ENCODE measurements at places on chromosomes 12 and 14.
A peak's percentile ranks its signal among the peaks of the same experiment; 100 is the strongest.

DNA sequence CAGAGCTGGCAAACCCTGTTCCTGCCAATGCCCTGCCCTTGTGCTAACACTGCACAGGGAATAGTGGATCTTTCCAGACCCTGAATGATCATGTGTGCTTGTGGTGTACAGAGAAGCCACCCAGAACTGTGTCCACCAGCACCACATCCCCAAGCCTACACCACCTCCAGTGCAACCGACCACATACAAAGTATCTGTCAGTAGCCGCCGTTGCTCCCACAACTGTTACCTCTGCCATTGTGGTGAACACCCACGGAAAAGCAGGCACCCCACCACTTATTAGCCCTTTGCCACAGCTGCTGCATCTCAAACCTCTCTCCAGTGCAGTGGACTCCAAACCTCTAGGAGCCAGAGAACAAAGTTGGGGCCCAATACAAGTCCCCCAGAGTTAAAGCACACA is 1049.6 kb downstream of the TRHDE start:
- DNase-seq: no peak

- no peak for DNase-seq
These were observed 42.5 kb downstream of the DUSP6 start for GRCh38 chr12:89309815-89310214.

GRCh38 chr12:46109343-46110222 is 119.2 kb upstream of the SCAF11 start:
- DNase-seq: no peak

DNA sequence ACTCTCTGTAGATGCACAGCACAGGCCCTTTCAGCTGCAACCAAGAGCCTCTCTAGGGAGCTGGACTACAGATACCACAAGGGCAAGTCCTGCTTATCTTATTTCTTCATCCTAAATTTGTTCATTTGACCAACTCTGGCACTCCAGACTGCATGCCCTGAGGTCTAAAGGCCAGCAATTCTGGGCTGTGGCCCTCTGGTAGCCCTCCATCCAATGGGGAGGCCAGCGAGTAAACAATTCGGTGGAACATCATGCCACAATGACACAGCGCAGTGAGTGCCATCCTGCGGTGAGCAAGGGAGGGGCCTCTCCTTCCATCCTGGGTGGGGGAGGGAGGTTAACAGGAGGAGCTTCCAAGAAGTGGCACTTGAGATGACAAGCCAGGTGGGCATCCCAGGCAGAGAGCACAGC is 652 bp upstream of the SELPLG start:
- DNase-seq: peak; percentile 88

GRCh38 chr12:49923035-49923644 is 19.4 kb upstream of the FAIM2 start:
- DNase-seq: no peak

GRCh38 chr12:130978785-130979184 is 25.1 kb downstream of the ADGRD1 start:
- DNase-seq: no peak

GRCh38 chr12:131771965-131772364 is 56.2 kb upstream of the MMP17 start:
- no peak for DNase-seq

DNA sequence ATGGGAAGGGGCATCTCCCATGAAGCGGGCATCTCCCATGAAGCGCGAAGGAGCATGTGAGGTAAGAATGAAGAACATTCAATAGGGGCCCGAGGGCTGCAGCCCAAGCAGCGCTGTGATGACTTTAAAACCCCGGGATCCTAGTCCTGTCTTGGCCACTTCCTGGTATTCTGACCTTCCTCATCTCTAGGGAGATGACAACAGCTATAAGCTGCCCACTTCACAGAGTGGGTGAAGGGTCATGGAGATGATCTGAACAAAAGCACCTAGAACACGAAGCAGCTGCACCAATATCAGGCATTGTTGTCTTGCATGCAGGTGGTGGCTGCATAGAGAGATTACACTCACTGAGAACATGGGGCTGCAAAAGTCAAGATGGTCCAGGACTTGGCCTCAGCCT is 64.5 kb downstream of the SPTB start:
- DNase-seq: no peak

DNA sequence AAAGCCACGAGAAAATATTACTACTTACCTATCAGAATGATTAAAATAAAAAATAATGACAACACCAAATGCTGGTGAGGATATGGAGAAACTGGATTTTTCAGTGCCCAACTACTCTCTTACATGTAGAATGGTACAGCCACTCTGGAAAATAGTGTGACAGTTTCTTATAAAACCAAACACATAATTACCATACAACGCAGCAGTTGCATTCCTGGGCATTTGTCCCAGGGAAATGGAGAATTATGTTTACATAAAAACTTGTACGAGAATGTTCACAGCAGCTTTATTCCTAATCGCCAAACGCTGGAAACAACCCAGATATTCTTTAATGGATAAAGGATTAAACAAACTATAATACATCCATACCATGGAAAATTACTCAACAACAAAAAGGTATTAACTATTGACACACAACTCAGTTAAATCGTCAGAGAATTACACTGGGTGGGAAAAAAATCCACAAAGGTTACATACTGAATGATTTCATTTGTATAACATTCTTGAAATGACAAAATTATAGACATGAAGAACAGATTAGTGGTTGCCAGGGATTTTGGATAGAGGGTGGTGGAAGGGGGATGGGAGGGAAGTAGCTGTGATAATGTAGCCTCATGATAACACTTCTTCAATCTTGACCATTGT is 35.4 kb downstream of the TAOK3 start:
- DNase-seq: no peak

- no peak for DNase-seq
These were observed 1.1 kb downstream of the HOXC12 start for GRCh38 chr12:53955776-53956250.

DNA sequence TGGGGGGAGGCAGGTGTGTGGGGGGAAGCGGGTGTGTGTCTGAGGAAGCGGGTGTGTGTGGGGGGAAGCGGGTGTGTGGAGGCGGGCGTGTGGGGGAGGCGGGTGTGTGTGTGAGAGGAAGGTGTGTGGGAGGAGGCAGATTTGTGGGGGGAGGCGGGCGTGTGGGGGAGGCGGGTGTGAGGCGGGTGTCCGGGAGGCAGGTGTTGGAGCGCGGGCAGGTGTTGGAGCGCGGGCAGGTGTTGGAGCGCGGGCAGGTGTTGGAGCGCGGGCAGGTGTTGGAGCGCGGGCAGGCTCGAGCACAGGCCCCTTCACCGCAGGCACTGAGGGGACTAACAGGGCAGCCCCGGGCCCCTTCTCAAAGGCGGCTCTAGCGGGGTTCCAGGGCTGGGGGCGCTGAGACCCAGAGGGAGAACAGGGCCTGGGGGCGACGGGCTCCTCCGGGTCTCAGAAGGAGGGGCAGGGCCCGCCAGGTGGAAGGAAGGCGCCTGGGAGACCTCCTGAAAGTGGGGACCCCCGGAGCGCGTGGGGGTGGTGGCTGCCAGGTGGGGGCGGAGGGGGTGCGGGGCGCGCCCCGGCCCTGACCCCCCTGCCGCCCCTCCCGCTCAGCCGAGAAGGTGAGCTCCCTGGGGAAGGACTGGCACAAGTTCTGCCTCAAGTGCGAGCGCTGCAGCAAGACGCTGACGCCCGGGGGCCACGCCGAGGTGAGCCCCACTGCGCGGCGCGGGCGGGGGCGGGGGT is 3.2 kb downstream of the CRIP2 start:
- peak; percentile 78 for DNase-seq

GRCh38 chr12:72289633-72290032 is 17.5 kb downstream of the TRHDE start:
- no peak for DNase-seq

- DNase-seq: no peak
These were observed 634 bp upstream of the TMEM63C start for GRCh38 chr14:77180726-77181602.

- DNase-seq: no peak
These were observed 74.4 kb upstream of the CRY1 start for GRCh38 chr12:107167756-107168155.

DNA sequence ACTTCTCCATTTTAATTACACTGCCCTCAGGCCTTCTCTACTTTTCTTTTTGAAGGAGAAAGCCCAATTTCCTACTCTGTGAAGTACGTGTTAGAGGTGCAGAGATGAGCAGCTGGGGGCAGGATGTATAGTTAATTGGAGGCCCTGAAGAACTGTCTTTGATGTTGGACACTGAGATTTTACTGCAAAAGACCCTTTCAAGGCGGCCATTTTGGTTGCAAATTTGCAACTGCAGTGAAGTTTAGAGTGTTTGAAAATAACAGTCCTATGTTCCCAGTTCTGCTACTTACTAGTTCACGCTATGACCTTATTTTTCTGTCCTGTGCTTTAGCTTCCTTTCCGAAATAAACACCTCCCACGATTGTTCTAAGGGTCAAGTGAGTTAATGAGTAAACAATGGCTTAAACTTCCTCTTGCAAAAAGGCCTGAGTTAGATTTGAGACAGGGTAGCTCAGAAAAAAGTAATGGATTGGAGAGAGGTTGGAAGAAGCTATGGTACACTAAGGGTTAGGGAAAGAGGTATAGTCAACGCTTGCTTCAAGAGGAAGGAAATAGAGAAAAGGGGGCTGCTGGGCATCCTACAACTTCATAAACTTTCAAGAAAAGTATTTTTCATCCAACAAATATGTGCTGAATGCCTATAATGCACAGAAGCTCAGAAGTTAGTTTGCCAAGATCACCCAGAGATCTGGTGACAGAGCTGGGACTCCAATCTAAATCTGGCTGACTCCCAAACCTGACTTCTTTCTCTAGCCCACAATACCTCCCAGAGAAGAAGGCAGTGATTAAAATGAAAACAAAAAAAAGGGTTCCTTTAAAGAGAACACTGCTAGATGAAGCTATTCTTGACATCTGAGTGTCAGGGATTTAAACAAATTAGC is 26.4 kb upstream of the DICER1 start:
- DNase-seq: no peak

GRCh38 chr12:123599721-123600120 is 2.2 kb upstream of the DDX55 start:
- DNase-seq: no peak

DNA sequence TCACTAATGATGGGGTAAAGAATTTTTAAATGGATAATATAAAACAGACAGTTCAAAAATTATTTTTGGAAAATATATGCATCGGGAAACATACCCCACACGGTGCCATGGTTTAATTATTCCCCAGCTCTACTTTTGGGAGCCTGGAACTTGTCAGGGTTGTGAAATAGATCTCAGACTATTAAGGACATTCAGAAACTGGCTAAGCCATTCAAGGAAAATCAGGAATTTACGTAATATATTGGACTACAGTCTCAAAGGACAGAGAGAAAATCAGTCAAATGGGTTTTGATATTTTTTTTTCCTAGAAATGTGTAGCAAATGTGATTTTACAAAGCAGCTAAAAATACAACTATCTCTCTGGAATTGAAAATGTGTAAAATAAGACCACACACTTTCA is 57.6 kb upstream of the MON2 start:
- no peak for DNase-seq

DNA sequence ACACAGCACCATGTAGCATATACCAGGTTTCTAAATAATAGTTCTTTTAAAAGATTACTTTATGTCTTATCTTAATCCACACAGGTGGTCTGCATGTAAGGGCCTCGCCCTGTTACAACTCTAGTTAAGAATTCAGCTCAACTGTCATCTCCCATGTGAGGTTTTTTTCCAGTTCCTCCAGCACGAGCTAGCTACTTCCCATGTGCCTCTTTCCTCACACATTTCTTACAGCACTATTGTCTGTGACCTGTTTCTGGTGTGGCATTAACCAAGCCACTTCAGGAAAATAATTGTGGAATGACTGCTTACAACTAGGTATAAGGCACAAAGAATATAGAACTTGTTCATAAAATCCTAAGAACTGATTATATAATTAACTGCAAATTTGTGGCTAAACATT is 65.5 kb downstream of the SH2B3 start:
- no peak for DNase-seq

GRCh38 chr14:61493239-61493638 is 171.9 kb downstream of the PRKCH start:
- no peak for DNase-seq

DNA sequence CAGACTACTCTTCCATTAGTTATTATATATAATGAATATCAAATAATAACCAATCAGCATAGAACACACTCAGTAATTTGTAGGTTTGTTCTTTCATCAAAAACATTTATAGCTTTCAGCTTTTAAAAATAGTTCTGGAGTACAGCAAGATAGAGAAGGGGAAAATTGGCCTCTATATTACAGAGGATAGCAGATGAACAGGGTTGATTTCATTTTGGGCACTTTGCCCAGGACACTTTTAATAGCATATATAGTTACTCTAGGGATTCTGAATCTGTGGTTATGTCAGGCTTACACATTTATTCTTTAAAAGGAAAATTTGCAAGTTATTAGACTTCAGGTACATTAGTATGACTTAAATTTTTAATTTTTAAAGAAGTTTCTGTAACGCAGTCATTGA is 52.6 kb downstream of the IFT81 start:
- DNase-seq: no peak

DNA sequence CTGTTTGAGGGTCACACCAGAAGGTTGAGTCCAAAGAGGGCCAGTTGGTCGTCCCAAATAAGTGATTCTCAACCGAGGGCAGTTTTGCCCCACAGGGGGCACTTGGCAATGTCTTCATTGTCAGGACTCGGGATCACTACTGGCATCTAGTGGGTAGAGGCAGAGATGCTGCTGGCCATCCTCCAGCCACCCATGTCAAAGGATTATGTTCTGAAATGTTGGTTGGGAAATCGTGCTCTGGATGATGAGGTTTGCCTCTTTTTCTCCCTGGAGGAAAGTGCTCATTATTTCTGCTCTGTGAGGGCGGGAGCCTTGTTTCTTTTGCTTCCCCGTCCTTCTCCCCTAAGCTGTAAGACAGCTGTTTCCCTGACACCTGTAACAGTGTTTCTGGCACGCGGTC is 3.6 kb downstream of the ZNF839 start:
- DNase-seq: peak; percentile 26

- DNase-seq: no peak
These were observed 49.5 kb downstream of the ATP2A2 start for GRCh38 chr12:110330544-110330943.

GRCh38 chr12:50017641-50018040 is 7.7 kb downstream of the RACGAP1 start:
- DNase-seq: no peak

GRCh38 chr12:117059156-117059555 is 40.1 kb downstream of the TESC start:
- DNase-seq: no peak

GRCh38 chr12:131940141-131940547 is 9.6 kb upstream of the EP400 start:
- no peak for DNase-seq

DNA sequence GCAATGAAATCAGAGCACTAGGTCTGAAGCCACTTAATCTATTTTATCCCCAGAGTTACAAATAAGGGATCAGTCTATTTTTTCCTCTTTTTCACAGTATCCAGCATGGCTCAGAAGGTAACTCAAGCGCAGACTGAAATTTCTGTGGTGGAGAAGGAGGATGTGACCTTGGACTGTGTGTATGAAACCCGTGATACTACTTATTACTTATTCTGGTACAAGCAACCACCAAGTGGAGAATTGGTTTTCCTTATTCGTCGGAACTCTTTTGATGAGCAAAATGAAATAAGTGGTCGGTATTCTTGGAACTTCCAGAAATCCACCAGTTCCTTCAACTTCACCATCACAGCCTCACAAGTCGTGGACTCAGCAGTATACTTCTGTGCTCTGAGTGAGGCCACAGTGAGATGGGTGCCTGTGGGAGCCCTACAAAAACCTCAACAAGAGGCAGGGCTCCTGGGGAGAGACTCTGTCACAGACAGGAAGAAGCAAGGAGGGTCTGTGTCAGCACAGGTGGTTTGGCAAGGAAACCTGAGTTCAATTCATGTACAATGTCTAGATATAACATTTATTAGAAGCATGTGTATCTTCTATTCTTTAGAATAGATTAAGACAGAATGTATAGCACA is 334.3 kb upstream of the OR4E1 start:
- no peak for DNase-seq
